Stimulated activated CD4-positive, alpha-beta T cell treated with anti-CD3 and anti-CD28 coated beads, Interleukin-15, amount 100 ng/mL, for 48 hours (primary cell): ENCODE measurements at places on chromosomes 4 and X.
A peak's percentile ranks its signal among the peaks of the same experiment; 100 is the strongest.

DNA sequence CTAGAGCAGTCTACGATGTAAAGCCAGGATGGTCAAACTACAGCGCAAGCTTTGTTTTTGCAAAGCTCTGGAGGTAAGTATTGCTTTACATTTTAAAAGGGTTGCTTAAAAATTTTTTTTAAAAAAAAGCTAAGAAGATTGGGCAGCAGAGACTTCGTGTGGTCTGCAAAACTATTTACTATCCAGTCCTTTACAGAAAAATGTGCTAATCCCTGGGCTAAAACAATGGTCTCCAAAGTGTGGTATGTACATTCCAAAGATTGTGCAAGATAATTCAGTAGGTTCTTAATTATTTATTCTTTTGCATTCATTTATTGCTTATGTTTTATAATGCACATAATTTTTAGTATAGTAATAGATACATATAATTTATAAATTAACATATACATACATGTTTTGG, 113.2 kb downstream of the MFAP3L start:
- no peak for DNase-seq

- DNase-seq, result no peak
These were observed 230.4 kb upstream of the PITX2 start for GRCh38 chr4:110853242-110853641.

DNA sequence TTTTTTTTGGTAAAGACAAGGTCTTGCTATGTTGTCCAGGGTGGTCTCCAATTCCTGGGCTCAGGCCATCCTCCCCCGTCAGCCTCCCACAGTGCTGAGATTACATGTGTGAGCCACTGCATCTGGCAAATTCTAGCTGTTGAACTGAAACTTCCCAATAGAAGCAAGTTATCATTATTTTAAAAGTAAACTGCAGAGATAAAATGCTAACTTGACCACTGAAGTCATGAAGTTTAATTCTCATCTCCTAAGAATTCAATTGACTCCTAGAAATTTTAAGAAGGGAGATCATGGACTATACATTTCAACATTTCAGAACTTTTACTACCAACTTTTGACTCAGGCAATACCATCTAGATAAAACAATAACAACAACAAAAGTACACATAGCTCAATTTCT, 11.7 kb upstream of the EXOSC9 start:
- no peak for DNase-seq

GRCh38 chr4:147599769-147600168, 17.4 kb upstream of the TMEM184C start:
- no peak for DNase-seq

DNA sequence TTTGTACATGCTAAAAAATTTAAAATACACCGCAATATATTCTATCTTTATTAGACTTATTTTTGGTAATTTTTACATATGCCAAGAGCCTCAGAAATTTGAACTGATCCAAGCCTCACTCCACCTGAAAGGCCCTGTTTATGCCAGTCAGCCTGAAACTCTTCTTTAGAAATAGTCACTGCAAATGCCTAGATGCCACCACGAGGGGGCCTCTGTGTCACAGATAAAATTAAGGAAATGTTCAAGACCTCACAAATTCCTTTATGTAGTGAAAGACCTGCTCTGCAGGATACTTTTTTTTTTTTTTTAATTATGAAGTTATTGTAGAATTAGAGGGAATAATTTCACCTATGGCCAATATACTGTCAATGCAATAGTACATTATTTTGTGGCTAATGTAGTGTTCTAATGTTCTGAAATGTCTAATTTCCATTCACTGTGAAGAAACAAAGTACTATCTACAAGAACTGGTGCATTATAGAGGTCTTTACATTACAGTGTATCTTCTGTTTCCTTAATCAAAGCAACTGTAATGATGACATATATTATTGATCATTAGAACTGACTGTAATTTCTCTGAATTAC, 69.8 kb downstream of the DTHD1 start:
- DNase-seq, result peak; percentile 38

GRCh38 chr4:114041117-114041475, 61.6 kb upstream of the ARSJ start:
- DNase-seq, result no peak

DNA sequence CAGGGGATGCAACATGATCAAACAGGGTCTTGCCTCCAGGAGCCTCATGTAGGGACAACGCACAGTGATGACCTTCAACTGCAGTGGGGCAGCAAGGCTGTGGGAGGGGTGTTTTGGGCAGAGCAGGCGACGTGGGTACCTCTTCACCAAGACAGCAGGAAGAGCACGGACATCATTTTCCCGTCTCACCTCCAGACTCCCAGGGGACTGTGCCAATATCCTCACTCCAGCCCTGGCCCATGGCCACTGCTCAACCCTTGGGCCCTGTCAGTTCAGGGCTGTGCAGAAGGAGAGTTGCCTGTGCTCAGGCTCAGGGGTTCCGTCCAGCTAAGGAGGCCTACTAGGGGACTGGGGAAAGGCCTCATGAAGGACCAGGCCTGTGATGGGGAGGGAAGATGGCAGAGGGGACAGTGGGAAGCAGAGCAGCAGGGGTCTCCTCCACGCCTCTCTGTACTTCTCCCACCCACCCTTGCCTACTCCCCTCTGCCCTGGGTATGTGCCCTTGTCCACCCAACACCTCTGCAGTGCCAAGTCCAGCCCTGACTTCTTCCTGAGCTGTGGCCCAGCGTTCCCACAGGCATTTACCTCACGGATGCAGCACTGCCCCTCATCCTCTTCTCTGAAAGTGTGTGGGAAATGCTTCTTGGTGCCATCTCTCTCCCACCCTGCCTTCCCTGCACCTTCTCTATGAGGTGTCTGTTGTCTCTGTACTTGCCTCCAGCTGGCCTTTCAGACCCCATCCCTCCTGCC, 1.4 kb downstream of the IL9R start:
- no peak for DNase-seq

DNA sequence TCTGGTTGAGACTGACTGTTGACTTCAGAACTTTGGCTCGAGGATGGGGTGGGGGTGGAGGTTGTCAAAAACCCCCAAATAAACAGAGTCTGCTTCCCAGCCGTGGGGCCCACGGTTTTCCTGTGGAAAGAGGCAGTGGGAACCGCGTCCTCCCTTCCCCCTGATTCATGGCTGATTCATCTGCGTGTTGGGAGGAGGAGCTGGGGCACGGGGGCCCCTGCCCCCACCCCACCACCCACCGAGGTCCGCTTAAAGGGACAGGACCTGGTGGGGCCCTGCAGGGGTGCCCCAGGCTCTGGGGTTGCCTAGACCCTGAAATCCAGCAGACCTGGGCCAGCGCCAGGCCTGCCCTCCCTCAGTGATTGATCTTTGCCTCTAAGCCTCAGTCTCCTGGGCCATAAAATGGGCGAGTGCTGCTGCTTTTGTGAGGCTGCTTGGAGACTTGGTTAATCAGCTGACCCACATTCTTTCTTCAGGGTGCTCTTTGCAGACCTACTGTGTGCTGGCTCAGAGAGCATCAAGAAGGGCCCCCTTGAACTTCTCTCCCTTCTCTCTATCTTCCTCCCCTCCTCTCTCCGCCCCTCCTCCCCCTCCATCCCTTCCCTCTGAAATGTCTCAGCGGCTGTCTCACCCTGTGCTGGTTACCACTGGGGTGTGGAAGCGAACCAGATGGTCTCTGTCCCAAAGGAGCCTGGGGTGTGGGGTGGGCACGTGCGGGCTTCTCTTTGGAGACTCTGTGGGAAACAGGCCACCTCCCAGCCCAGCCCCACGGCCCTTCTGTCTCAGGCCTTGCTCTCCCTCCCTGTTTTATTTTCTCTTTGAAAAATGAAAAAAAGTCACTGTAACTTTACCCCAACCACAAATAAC, 9.1 kb downstream of the HTRA3 start:
- DNase-seq, result no peak

GRCh38 chrX:130846746-130847145, 56.3 kb downstream of the ENOX2 start:
- DNase-seq, result no peak

- no peak for DNase-seq
These were observed 89.3 kb downstream of the DDIT4L start for GRCh38 chr4:100100985-100101384.

DNA sequence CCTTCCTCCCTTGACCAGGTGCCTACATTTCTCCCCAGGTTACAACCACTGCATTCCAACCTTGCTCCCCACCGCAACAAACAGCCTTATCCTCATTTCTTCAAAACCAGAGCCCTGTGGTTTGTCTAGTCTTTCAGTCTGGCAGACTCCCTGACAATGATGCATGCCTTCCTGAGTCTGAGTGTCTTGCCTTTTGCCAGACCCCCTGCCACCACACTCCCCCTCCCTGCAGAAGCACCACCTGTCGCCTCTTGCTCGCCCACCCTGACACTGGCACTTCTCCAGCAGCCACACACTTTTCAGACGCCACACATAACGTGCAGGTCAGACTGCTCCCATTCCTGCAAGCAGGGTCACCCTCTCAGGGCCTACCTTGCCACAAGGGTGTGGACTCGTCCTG, 349.2 kb upstream of the NOCT start:
- no peak for DNase-seq

- DNase-seq, result no peak
These were observed 2.2 kb downstream of the TECRL start for GRCh38 chr4:64407000-64407399.

DNA sequence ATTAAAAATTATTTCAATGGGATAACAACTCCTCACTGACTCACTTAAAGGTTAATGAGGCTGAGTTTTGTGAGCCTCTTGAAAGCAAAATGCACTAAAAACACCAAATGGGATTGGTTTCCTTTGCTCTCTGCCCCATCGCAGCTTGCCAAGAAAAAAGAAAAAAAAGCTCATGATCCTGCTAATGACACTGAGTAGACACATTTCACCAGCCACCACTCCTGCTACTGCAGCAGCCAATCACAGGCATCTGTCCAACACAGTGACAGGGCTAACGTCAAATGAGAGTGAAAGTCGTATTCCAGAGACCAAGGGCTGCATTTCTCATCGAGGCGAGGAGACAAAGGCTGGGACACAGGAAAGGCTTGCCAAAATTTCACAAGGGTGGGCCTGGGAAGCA, 5.2 kb downstream of the APBB2 start:
- no peak for DNase-seq

GRCh38 chr4:23814996-23815660, 74.7 kb downstream of the PPARGC1A start:
- no peak for DNase-seq

DNA sequence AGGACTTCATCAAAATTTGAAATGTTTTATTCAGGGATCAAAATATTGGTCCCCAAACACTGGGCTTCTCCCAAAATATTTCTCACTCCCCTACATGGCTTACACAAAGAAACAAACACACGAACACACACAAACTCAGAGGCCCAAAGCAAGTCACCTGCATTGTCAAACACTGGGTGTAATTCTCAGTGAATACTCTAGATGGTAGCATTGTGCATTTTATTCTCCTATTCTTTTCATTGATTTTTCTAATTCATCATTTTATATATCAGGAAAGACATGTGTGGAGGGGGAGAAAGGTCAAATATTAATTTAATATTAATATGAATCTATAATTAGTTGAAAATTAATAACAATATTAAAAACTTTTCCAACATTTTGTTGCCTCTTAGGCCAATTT, 72.3 kb upstream of the TNMD start:
- no peak for DNase-seq

- no peak for DNase-seq
These were observed 103.2 kb downstream of the ARHGAP6 start for GRCh38 chrX:11562570-11562969.

DNA sequence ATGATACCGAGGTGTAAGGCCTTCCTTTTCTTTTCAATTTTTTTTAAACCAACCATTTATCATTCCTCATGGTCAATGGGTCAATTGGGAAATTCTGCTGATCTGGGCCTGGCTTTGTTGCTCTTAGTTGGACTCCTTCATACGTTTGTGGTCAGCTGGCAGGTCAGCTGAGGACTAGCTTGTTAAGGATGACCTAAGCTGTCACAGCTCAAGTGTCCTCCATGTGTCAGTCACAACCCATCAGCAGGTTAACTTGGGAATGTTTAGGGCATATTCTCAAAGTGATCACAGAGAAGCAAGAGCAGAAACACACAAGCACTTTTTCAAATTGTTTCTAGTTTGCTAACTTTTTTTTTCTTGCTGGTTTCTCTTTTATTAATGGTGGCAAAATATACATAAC, 117.4 kb upstream of the MAB21L2 start:
- no peak for DNase-seq
